ENCODE measurements at places on chromosomes 11 and 22. TPM values are rescaled to one million over a fixed set of nuclear protein-coding genes. Genes with fewer than 3 reads are reported as not detected.

DNA sequence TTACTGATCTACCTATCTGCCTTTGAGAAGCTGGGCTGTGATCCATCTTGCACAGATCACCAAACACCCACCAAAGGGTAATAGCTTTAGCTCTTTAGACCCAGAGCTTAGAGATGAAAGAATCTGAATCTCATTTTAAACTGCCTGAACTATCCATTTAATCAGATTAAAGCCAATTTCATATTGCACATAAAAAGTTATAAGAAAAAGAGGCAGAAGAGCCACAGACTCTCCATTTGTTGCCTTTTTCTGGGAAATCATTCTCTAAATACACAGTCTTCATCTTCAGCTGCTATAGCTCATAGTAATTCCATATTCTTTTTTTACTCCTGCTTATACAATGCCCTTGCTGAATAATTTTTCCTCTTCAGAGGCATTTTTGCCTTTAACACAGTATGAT is 271.2 kb downstream of the DLG2 start:
- H3K4me1 ChIP-seq = no peaks in the 10 kb centered on the region
- no peaks in the 10 kb centered on the region for H3K36me3 ChIP-seq
- DNase-seq = no peak
- no peak overlapping the region for H3K4me3 ChIP-seq
- no peak overlapping the region for H3K27ac ChIP-seq
- no peaks in the 10 kb centered on the region for H3K27me3 ChIP-seq

- H3K27ac ChIP-seq = no peak within 1 kb of the TSS
- H3K4me3 ChIP-seq = no peak within 1 kb of the TSS
- no peaks in the 10 kb centered on the region for H3K36me3 ChIP-seq
These were observed at the start of gene RAG2 for GRCh38 chr11:36598051-36598450. RAG2 (minus strand) TSS chr11:36598236; CDS start chr11:36594168, 4,068 bp downstream.

DNA sequence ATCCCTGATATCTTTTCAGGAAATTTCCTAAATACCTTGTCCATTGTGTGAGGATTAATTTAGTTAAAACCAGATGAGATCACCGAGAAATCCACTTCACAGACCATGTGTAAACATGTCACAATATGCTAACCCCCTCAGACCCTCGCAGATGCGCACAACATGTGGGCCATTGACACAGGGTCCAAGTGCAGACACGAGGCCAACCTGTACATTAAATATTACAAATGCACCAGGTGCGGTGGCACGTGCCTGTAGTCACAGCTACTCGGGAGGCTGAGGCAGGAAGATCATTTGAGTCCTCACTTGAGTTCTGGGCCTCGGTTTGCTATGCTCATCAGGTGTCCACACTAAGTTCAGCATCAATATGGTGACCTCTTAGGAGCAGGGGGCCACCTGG is 9.9 kb upstream of the TMPRSS4 start:
- DNase-seq = peak; percentile 24
- H3K27me3 ChIP-seq = no peaks in the 10 kb centered on the region
- no peak overlapping the region for H3K4me3 ChIP-seq

DNA sequence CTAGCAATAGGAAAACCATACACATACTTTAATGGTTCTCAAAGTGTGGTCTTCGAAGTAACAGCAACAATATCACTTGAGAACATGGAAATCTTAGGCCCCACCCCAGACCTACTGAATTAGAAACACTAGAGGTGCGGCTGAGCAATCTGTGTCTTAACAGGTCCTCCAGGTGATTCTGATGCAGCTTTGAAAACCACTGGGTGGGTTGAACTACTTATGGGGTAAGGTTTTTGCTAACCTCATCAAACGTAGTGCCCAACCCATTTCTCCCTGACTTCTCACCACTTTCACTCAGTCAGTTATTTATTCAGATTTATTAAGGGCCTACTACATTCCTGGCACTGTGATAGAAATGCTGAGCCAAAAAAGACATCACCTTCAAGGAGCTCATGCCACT is 3.7 kb downstream of the MPZL2 start:
- DNase-seq = no peak
- H3K27ac ChIP-seq = no peak overlapping the region
- no peaks in the 10 kb centered on the region for H3K4me1 ChIP-seq
- H3K4me3 ChIP-seq = no peak overlapping the region
- H3K36me3 ChIP-seq = no peaks in the 10 kb centered on the region

- H3K27me3 ChIP-seq = no peaks in the 10 kb centered on the region
- H3K4me1 ChIP-seq = no peaks in the 10 kb centered on the region
These were observed 33.8 kb downstream of the ZNF280B start for GRCh38 chr22:22474733-22475132.

DNA sequence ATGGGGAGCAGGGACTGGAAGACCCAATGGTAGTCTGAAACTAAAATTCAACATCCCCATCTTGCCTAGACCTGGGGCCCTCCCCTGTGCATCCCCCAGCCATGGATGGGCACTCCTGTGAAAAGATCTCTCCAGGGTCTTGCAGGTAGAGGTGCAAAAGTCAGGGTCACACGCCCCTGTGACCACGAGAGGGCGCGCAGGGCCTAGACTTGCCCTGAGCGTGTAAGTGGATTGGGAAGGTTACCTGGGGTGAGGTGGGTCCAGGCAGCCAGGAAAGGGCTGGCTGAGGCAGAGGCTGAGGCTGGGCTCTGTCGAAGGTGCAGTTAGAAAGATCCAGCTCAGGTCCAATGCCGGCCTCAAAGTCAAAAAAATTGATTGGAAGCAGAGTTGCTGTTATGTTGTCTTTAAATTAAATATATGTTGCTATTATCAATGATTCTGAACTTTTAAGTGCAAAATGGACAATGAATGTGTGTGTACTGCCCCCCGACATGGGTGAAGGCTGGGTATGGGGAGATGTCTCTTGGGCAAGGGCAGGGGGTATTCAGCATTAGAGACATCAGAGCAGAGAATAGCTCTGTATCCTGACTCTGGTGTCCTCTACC is 4.8 kb upstream of the POU2F3 start:
- H3K4me1 ChIP-seq = no peaks in the 10 kb centered on the region
- DNase-seq = peak; percentile 84
- no peaks in the 10 kb centered on the region for H3K36me3 ChIP-seq
- no peak overlapping the region for H3K27ac ChIP-seq

CKAP5 gene
- total RNA-seq = 59.6 TPM

DEUP1 gene
- total RNA-seq = not detected

DNA sequence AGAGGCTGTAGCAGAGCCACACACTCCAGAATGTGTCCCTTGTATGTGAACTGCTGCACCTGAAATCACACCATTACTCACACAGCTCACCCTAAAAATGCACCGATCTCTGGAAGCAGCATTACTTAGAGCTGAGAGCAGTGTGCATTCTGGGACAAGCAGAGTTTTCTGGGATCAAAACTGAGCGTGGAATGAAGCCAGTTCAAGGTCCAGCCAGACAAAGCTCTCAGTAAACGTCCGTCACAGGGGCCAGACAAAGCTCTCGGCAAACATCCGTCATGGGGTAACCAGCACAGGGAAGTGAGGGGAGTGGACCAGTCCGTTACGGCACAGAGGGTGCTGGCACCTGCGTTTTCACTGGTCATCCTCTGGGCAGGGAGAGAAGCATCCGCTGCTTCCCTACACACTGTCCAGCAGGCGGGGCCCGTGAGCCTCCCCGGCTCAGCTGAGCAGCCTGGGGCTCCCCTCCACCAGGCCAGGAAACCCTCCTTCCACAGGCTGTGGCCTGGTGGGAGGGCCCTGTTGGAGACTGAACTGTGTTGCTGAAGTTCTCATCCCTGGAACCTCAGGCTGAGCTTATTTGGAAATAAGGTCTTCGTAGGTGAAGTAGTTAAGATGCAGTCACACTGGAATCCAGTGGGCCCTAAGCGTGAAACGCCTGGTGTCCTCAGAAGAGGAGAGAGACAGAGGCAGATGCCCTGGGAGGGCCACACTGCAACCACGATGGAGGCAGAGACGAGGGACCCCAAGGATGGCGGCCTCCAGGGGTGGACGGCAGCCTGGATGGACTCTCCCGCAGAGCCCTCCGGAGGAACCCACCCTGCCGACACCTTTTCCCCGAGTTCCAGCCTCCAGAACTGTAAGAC is 883.9 kb downstream of the BRD1 start:
- H3K4me3 ChIP-seq = no peak overlapping the region
- no peak overlapping the region for H3K27ac ChIP-seq

- no peak overlapping the region for H3K4me3 ChIP-seq
- no peak for DNase-seq
- no peaks in the 10 kb centered on the region for H3K27me3 ChIP-seq
- H3K36me3 ChIP-seq = no peaks in the 10 kb centered on the region
These were observed 7.5 kb upstream of the RAG2 start for GRCh38 chr11:36605221-36606216.

EIF4G2 gene
- total RNA-seq = 615 TPM

- no peaks in the 10 kb centered on the region for H3K27me3 ChIP-seq
- H3K4me1 ChIP-seq = peaks cover 3% of the 10 kb centered on the region
- no peak overlapping the region for H3K4me3 ChIP-seq
- H3K36me3 ChIP-seq = no peaks in the 10 kb centered on the region
- peak; percentile 56 for DNase-seq
These were observed 45.6 kb downstream of the PITPNB start for GRCh38 chr22:27873472-27873871.
